ENCODE measurements at places on chromosomes 1 and 21.

DNA sequence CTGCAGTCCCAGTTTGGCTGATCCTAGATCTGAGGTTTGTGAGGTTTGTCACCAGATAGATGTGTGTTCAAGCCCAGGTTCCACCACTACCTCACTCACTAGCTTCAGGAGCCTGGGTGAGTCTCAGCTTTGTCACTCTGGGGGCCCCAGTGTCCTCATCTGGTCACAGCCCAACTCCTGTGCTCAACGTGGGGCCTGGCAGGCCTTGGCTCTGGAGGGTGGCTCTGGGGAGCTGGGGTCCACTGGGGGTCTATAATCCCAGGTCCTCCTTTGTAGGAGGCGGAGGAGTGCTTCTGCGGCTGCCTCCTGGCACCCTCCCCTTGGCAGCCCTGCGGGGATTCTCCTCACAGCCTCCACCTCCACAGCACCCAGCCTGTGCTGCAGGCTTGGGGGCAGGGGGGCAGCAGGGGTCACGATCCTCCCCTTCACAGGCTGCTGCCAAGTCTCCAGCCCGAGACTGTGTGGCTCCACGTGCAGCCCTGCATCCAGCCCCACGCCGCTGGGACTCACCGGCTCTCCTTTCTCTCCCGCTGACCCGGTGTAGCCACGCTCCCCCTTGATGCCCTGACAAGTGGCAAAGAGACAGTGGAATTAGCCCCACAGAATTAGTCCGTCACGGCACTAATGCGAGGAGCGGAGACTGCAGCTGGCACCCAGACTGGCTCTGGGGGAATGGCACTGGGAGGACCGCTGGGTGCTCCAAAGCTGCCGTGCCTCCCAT lies 22.5 kb upstream of the PEF1 start:
- no peak for DNase-seq

DNA sequence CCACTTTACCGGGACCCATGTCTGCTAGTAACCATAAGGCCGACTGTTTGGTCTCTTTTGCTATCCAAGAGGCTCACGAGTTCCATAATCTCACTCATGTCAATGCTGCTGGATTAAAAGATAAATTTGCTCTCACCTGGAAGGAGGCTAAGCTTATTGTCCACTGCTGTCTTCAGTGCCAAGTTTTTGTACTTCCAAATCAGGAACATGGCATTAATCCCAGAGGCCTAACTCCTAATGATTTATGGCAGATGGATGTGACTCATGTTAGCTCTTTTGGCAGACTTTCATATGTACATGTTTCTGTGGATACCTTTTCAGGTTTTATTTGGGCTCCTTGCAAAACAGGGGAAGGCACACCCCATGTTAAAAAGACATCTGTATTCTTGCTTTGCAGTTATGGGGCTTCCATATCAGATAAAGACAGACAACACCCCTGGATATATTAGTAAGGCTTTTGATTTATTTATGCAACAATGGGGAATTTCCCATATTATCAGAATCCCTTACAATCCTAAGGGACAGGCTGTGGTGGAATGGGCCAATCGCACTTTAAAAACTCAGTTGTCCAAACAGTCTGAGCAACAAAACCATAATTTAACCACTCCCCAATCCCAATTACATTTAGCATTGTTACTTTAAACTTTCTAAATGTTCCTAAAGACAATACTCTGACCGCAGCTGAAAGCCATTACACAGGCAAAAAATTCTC lies 162.7 kb downstream of the IER5 start:
- no peak for DNase-seq

GRCh38 chr1:82153272-82153629 lies 352.5 kb downstream of the ADGRL2 start:
- no peak for DNase-seq

DNA sequence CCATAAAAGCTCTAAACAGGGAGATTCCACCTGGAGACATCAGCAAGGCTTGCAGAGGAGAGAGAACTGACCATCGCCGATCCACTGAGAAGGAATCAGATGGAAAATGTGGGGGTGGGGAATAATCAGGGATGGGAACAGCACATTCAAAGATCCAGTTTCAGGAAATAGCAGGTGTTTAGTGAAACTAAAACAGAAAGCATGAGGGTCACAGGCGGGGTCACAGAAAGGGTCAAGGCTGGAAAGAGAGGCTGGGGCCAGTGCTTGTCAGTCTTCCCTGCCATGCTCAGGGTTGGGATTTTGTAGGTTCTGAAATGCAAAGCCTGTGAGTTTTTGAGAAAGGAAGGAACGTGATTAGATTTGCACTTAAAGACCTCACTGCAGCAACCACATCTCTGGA lies 103.2 kb downstream of the HLCS start:
- DNase-seq, result no peak

GRCh38 chr1:231590453-231591198 lies 36.0 kb upstream of the DISC1 start:
- DNase-seq, result no peak

- no peak for DNase-seq
Observed at GRCh38 chr1:62384276-62385005, 52.4 kb upstream of the USP1 start.

- no peak for DNase-seq
Observed at GRCh38 chr1:113765306-113766230, 6.3 kb upstream of the PHTF1 start.

DNA sequence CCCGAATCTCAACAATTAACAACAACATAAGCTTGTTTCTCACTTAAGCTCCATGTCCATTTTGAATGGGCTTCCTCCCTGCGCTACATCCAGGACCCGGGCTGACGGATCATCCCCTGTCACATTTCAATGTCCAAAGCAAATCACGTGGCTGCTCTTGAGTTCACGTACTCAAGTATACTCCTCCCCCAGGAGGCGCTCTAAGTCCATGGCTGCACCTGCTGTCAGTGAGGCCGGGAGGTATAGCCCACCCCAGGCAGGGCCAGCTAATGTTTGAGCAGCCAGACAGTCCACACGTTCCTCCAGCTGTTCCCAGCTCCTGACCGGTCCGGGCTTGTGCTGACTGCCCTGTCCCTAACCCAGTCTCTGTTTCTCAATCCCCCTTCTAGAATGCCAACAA lies 220.8 kb downstream of the SLC35F3 start:
- no peak for DNase-seq

GRCh38 chr1:94101613-94102525 lies 19.1 kb downstream of the ABCA4 start:
- DNase-seq, result no peak

DNA sequence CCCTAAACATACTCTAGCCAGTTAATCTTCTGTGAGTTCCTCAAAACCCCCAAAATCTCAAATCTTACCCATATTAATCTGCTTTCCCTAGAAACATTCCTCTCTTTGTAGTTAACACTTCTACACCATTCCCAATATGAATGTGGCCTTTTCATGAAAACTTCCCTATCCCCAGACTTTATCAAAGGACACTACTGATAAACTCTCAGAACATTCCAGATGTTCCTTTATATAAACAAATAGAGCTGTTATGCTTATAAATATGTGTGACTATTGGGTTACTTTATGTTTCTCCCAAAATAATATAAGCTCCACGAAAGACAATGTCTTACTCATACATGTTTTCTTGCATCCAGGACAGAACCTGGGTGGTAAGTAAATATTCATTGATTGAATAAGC lies 205.4 kb upstream of the NFIA start:
- DNase-seq, result no peak

- DNase-seq, result no peak
Observed at GRCh38 chr1:240737298-240737697, 125.3 kb upstream of the GREM2 start.

GRCh38 chr1:53080769-53081168 lies 18.8 kb downstream of the PODN start:
- no peak for DNase-seq

- no peak for DNase-seq
Observed at GRCh38 chr1:5640845-5641244, 351.4 kb downstream of the NPHP4 start.

DNA sequence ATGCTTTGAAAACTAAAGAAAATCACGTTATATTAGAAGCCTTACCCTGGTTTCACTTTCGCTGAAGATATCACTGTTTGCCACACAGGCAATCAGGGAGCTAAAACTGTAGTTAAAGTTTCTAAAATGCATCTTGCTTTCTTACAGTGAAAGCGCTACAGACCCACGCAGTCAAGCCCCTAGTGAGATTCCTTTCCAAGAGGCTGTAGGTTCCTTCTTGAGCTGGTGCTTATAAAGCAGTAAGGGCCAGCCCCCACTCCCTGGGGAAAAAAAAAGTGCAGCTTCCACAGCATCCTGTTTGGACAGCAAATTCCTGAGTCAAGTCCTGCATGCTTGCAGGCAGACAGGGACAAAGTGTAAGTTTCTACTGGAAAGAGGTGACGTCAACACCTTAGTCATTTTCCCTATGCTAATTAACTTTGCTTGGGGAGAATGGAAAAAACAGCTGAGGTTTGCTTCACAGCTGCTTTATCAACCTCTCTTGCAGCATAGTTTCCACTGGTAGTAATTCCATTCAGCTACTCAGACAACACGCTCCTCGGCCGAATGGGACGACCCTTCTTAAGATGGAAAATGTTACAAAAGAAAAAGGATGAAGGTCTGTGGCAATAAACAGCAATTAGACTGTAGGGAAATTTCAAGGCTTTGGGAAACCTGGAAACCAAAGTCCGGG lies 14.7 kb upstream of the KCNE1 start:
- no peak for DNase-seq

DNA sequence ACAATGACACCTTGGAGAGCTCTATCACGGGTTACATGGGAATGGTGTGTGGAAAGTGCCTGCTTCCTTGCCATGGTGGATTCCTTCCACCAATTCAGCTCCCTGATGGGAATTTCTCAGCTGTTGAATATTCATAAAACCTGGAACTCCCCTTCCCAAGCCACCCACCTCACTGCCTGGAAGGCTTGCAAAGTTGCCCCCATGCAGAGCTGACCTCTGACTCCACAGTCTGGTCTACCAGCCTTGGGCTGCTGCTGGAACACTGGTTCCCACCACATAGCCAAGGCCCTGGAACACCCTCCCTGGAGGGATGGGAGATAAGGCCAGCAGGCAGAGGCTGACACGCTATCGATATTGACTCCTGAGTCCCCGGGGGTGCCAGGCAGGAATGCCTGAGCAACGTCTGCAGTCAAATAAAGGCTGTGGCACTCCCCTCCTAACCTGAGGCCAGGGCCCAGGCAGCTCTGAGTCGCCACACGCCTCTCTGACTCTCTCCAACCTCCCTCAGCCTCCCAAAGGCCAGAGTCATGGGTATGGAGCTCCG lies 8.8 kb downstream of the CCDC24 start:
- no peak for DNase-seq

- DNase-seq, result no peak
Observed at GRCh38 chr1:47895279-47896125, 101.7 kb downstream of the TRABD2B start.

- no peak for DNase-seq
Observed at GRCh38 chr1:148353461-148354283, 129.4 kb downstream of the PPIAL4G start.

DNA sequence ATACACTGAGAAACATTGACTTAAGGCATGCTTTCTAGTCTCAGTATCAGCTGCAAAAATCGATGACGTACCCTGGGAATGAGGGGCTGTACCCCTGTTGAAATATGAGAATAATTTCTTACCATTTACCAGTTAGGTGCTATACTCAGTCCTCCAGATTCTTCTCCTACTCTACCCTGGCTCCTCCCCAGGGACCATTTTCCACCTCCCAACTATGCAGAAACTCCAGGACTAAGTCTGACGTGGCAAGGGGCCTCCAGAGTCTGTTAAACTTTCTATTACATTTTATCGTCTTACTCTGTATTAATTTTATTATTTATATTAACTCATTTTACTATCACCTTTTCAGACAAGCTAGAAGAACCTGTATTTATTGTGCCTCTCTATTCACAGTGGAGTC lies 124.3 kb downstream of the CYYR1 start:
- DNase-seq, result no peak

GRCh38 chr1:23470282-23471070 lies 13.5 kb downstream of the ASAP3 start:
- no peak for DNase-seq

GRCh38 chr1:182111496-182111895 lies 50.0 kb upstream of the ZNF648 start:
- no peak for DNase-seq

DNA sequence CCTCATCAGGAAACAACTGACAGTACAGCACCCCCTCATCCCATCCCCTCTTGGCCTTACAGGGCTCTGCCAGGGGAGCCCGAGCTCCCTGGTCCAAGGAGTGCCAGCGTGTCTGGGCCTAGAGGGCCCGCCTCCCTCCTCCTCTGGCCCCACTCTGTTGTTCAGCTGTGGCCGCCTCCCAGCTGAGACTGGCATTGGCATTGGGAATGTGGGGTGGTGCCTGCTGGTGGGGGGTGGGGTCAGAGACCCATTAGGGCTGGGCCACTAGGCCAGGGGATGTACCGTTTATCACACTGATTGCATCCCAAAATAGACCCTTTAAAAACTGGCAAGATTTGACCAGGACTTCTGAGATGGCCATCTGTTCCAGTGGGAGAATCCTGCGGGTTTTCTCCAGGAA lies 1.4 kb downstream of the LDLRAP1 start:
- DNase-seq, result no peak

- DNase-seq, result no peak
Observed at GRCh38 chr21:30320215-30320614, at the start of gene KRTAP26-1. KRTAP26-1 (minus strand) TSS chr21:30320315; CDS start chr21:30320035, 280 bp downstream.

DNA sequence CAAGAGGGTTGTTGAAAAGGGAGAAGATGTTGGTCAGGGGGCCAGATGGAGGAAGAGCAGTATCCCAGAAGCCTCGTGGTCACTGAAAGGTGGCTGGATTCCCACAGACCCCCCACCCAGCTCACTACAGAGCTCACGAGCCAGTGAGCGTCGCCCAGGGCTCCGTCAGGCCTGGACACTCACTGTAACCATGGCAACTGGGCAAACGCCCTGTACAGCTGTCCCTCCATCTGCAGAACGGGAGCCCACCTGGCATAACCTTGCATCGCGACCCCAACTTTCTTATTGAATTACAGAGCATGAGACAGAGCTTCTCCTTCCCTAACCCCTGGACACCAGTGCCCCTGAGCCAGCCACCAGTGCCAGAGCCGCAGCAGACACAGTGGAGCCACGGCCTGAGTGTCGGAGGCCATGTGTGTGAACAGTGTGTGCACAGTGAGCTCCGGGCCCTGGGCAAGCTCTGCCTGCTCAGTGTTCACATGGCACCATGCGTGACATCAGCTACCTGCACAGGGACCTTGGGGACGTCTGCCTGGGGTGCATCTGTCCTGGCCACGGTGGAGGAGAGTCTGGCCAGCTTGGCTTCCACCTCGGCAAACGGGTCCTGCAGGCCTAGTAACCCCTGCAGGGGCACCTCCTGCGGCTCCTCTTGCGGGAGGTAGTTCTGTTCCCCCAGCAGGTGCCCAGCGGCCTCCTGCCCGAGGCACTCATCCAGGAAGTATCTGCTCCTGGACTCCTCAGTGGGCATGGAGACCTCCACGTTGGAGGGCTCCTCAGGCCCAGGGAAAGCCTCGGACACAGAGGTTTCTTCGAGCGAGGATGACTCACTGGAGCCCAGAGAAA lies 25.9 kb upstream of the DDOST start:
- DNase-seq, result no peak
